Stimulated activated CD8-positive, alpha-beta memory T cell treated with anti-CD3 and anti-CD28 coated beads, Interleukin-12 subunit alpha, Interleukin-12 subunit beta, amount 100 ng/mL, for 4 hours (primary cell): ENCODE measurements at places on chromosomes 4 and X.

GRCh38 chr4:6889736-6890324 lies 19.8 kb upstream of the TBC1D14 start:
- DNase-seq = no peak

- no peak for DNase-seq
These were observed 5.9 kb downstream of the ZAR1 start for GRCh38 chr4:48495941-48496340.

DNA sequence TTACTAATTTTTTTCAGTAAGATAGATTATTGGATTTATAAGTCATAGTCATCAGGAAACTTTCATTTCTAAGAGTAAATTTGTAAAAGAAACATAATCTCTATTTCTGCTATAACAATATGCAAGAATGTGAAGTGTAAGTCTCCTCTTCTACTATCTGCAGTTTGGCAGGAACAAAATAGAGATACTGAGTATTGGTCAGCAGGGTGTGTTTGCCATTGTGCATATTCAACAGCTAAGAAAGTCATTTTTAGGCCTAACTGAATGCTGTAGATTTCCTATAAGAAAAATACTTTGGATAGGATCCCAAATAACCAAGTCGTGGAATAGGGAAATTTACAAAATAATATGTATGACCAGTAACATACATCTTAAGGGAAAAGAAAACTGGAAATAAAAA lies 253.3 kb upstream of the EPHA5 start:
- DNase-seq = no peak

- DNase-seq = no peak
These were observed 578.9 kb upstream of the FAT1 start for GRCh38 chr4:187302457-187303150.

- DNase-seq = no peak
These were observed 25.1 kb downstream of the XIAP start for GRCh38 chrX:123884809-123885408.

DNA sequence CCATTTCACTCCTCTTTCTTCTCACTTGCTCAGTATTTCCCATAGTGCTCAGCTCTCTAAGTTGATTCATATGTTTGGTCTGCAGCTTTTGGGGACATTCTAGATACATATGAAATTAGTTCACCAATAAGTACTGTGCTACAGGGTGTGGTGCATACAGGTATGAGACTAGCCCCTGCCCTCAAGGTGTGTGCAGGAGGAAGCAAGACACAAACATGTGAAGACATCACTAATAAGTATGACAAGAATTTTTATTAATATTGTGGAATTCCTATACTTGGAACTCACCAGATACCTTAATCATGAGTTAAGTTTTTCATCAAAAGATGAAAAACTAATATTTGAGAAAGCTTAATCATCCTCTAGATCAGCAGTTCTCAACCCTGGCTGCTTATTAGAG lies 505.2 kb downstream of the ZNF674 start:
- no peak for DNase-seq

DNA sequence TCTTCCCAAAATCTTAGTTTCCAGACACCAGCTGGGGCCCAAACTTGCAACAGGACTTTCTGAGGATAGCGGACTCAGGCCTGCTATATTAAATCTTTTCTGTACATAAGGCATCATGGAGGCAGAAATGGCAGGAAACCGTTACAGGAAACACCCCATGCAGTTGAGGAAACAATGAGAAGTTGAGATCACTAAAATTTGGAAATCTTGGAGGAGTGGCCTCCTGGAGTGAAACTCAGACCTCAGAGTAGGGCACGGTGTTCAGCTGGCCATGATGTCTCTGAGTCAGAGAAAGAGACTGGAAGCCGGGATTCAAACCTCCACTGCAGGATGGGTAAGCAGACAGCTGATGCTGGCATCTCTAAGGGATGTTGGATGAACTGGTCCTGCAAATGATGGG lies 372.6 kb upstream of the CTSO start:
- no peak for DNase-seq

DNA sequence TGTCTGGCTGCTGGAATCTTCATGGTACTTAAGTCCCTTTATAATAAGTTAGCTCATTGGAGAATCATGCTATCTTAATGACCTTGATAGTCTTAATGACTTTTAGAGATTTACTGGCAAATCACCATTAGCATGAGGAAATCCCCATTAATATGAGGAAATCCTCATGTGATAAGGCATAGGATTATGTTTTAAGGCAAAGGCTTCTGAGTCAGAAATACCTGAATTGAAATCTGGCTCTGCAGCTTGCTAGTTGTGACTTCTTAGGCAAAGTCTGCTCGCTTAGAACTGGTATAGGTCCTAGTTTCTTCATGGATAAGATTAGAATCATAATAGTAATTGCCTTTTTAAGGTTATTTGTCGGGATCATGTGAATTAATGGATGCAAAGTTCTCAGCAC lies 190.2 kb upstream of the BANK1 start:
- no peak for DNase-seq

GRCh38 chr4:72312032-72312650 lies 256.9 kb downstream of the ADAMTS3 start:
- no peak for DNase-seq

DNA sequence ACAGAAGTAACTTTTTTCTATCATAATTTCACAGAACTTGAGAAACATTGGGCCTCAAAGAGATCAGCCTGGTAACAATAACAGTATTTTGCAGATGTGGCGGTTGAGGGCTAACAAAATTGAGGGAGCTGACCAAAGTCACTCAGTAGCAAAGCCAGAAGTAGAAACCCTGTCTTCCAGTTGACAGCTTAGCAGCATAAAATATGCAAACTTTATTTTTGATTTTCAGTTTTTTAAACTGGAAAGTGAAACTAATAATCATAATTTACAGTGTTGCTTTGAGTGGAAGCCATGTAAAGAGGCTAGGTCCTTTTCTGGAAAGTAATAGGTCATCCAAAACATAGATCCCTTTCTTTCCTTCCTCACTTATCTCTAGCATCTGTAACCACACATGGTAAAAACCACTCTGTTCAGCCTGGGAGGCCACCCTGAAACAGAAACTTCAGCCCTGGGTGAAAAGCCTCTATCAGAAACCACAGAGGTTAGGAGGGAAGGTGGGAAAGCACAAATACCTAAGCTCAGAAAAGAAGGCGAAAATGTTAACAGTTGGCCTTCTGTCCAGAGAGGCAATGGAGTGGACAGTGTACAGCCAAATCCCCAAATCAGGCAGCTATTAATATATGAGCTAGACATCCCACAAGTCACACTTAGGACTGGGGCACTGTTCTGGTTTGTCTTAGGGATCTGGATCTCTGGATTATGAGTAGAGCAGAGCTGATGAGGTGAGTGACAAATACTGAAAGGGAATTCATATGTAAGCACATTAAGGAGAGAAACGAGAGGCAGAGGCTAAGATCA lies 61.1 kb upstream of the ARSJ start:
- no peak for DNase-seq

GRCh38 chrX:134032441-134032840 lies 47.0 kb upstream of the GPC3 start:
- no peak for DNase-seq

- no peak for DNase-seq
These were observed 27.8 kb downstream of the ANOS1 start for GRCh38 chrX:8704184-8704583.

DNA sequence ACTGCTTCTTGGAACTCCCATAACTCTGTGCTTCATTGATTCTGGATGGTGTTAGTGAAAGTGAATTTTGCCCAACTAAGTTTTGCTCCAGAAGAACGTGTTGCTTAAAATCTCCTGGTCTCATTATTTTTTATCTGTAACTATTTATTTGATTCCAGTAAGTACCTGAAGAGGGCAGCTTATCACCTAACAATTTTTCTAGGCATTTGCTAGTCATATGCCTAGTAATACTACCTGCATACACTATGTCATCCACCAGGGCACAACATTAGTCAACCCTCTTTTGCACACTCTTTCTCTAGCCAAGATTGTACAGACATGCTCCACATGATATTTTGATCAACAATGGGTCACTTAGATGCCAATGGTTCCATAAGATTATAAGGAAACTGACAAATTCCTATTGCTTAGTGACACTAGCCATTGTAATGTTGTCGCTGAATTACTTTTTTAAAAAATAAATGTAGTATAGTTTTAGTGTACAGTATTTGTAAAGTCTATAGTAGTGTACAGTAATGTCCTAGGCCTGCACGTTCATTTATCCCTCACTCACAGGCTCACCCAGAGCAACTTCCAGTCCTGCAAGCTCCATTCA lies 499.9 kb upstream of the AADAT start:
- no peak for DNase-seq

- peak; percentile 36 for DNase-seq
These were observed 78.6 kb downstream of the CAMK2D start for GRCh38 chr4:113682730-113683537.

GRCh38 chrX:10524578-10524977 lies 95.8 kb downstream of the MID1 start:
- no peak for DNase-seq

- no peak for DNase-seq
These were observed 86.1 kb downstream of the CPE start for GRCh38 chr4:165464813-165465381.

DNA sequence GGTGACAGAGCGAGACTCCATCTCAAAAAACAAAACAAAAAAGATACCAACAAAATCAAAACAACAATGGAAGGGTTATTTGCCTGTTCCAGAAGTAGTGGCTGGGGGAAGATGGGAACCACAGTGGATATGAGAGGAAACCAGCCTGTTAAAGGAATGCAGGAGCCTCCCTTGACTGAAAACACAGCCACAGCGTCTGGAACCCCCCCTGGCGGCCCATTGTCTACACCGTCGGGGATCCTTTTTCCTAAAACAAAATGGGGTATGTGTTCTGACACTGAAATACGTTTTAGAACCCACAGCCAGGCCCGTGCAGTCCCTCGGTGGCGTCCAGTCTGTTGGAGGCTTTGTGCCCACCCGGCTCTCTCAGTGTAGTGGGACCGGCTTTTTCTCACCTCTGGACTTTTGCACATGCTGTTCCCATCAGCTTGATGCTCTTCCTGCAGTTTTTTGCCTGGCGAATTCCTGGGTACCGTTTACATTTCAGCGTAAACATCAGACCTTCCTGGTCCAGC lies 19.6 kb downstream of the PIGG start:
- DNase-seq = no peak

DNA sequence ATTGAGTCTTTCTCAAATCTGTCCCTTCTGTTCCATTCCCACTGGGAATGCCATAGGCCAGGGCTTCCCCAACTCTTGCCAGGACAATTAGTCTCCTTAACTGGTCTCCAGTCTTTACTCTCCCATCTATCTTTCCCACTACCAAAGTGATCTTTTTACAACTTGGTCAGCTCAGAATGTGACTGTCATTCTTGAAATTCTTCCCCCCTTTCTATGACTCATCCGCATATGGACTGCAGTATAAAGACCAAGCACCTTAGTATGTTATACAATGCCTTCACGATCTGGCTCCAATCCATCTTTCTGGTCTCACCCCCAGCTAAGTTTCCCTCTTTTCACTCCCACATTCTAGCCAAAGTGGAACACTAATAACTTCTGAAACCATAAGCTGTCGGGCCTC lies 383.8 kb downstream of the OPHN1 start:
- no peak for DNase-seq

DNA sequence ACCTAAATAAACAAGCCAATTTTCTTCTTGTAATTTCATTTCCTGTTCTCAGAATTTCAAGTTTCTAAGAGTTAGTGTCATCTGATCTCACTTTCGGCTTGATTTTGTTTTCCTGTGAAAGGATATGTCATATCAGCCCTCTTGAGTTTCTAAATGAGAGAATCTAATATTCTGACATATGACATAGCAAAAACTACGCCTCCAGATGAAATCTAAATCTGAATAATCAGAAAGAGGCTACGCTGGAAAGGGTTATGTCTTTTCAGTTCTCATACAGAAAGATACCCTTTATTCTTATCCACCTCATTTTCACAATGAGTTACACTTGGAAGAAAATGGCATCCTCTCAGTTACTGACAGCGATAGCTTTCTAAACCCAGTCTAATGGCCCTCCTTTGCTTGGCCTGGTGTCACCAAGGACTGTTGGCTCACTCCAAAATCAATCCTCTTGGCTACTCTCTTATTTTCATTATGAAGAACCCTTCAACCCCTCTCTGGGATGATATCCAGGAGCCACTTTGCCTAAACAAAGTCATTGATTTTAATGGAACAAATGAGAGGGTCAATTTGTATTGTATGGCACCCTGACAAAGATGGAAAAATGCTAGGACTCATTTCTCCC lies 65.6 kb downstream of the ASB9 start:
- DNase-seq = no peak

GRCh38 chrX:77014377-77015372 lies 432.5 kb upstream of the FGF16 start:
- DNase-seq = no peak

- no peak for DNase-seq
These were observed 27.2 kb upstream of the WFS1 start for GRCh38 chr4:6242271-6243029.

GRCh38 chrX:136694431-136695087 lies 46.6 kb downstream of the CD40LG start:
- no peak for DNase-seq

GRCh38 chrX:124333862-124334261 lies 1.4 kb downstream of the TEX13D start:
- no peak for DNase-seq

GRCh38 chrX:125681058-125681457 lies 361.4 kb downstream of the TEX13C start:
- DNase-seq = no peak

DNA sequence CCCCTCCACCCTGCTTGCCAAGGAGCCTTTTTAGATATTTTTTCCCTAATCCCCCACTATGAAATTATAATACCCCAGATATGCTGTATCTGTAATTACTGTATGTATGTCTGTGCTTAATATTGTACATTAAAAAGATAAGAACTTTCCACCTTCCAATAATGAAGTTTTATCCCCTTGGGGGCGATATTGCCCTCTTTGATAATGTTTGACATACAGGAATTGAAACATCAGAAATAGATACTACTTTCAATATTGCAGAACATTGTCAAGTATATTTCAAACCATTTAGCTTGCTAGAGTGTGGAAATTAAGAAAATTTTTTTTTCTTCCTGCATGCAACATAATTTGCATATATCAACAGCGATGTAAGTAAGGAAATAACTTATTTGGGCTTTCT lies 58.9 kb downstream of the NAF1 start:
- no peak for DNase-seq

- DNase-seq = no peak
These were observed 8.5 kb upstream of the ARMCX2 start for GRCh38 chrX:101668143-101668542.

- DNase-seq = no peak
These were observed 69.2 kb downstream of the MID1IP1 start for GRCh38 chrX:38870361-38870895.

GRCh38 chrX:110374559-110374958 lies 15.9 kb downstream of the RTL9 start:
- no peak for DNase-seq

GRCh38 chrX:19990151-19990555 lies 708 bp downstream of the BCLAF3 start:
- no peak for DNase-seq
